ENCODE measurements at places on chromosomes 3 and 15.

- DNase-seq = no peak
These were observed 49.8 kb upstream of the DCLK3 start for GRCh38 chr3:36814066-36814717.

DNA sequence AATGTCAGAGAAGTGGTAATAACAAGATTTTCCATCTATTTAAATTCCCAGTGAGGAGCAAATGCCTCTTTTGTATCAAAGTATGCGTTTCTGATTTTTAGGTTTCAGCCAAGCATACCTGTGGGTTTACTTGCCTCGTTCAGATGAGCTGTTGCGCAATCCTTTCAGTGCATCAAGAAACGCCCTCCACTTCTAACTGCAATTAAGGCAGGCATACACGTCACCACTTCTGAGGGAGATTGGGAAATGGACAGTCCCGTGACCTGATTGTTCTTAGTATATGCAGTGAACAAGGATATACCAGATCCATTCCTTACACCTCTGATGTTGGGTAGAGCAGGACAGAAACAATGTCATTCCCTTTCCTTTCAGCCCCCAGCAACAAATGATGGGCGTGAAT lies 219.0 kb downstream of the ITPR1 start:
- DNase-seq = no peak

GRCh38 chr3:186613637-186614265 lies 891 bp downstream of the AHSG start:
- peak; percentile 63 for DNase-seq

- peak; percentile 83 for DNase-seq
These were observed 293.3 kb downstream of the MEX3B start for GRCh38 chr15:81752546-81752942.

GRCh38 chr3:14725013-14725412 lies 50.1 kb downstream of the C3orf20 start:
- DNase-seq = no peak

GRCh38 chr3:38739396-38739689 lies 76.7 kb downstream of the SCN10A start:
- no peak for DNase-seq
